ENCODE measurements at places on chromosomes 7 and 10.

GRCh38 chr10:79490400-79491142 is 21.8 kb upstream of the EIF5AL1 start:
- no peak for DNase-seq

GRCh38 chr10:123157210-123157609 is 3.0 kb downstream of the BUB3 start:
- DNase-seq, result no peak

- DNase-seq, result no peak
Observed at GRCh38 chr10:27366769-27367168, 126.2 kb upstream of the ACBD5 start.

DNA sequence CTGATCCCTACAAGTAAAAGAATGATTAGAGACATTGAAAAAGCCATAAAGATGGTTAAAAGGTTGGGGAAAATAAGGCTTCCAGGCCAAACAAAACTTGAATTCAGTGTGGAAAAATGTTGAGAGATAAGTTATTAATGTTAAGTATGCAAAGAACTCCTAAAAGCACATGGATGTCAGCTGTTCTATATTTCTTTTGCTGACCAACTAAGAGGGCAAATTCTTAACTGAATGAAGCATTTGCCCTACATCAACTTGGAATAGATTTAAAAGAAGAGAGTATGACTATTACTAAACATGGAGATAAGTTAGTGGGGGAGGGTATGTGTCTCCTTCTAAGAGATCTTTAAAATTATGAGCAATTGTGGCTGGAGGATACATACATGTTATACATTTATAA is 124.8 kb downstream of the KIAA1217 start:
- DNase-seq, result no peak

DNA sequence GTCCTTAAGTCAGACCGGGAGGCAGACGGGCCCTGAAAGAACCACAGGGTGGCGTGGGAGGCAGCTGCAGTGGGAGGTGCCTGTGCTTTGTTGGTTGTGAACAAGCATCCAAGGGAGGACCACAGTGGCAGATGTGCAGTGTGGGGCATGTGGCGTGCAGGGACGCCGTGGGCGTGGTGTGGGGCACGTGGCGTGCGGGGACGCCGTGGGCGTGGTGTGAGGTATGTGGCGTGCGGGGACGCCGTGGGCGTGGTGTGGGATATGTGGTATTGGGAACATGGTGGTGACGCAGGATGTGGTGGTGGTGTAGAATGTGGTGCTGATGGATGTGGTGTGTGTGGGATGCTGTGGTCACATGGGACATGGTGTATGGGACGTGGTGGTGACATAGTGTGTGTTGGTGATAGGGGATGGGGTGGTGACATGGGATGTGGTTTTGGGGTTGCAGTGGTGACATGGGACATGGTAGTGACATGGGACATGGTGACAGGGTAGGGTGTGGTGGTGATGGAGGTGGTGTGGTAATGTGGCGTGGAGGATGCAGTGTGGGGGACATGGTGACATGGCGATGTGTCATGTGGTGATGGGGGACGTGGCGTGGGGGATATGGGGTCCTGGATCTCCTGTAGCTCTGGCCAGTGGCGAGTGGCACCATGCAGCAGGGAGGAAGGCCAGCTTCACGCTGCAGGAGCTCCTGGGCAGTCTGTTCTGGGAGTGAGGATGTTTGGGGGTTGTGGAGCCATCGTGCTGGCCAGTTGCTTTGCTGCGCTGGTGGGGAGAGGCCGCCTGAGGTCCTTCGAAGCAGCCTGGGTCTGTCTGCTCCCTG is 78.8 kb downstream of the INPP5A start:
- DNase-seq, result no peak

DNA sequence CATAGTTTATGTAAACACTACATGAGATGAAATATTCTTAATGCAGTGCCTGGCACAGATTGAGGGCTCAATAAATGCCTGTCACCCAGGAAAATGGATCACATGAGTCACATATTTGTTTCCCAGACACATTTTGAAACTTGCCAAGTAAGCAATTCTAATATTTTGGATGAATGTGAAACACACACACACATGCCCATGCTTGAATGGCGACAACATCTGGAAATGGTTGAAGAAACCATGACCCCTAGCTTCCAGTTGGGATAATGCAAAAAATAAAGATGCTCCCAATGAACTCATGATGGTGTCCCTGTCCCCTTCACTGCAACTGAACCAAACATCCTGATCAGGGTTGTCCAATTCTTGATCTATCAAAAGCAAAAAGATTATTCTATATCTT is 797.3 kb downstream of the XPNPEP1 start:
- no peak for DNase-seq

- no peak for DNase-seq
Observed at GRCh38 chr10:6756716-6757115, 176.6 kb upstream of the PRKCQ start.

- DNase-seq, result peak; percentile 68
Observed at GRCh38 chr7:18666107-18666728, 170.7 kb downstream of the HDAC9 start.

DNA sequence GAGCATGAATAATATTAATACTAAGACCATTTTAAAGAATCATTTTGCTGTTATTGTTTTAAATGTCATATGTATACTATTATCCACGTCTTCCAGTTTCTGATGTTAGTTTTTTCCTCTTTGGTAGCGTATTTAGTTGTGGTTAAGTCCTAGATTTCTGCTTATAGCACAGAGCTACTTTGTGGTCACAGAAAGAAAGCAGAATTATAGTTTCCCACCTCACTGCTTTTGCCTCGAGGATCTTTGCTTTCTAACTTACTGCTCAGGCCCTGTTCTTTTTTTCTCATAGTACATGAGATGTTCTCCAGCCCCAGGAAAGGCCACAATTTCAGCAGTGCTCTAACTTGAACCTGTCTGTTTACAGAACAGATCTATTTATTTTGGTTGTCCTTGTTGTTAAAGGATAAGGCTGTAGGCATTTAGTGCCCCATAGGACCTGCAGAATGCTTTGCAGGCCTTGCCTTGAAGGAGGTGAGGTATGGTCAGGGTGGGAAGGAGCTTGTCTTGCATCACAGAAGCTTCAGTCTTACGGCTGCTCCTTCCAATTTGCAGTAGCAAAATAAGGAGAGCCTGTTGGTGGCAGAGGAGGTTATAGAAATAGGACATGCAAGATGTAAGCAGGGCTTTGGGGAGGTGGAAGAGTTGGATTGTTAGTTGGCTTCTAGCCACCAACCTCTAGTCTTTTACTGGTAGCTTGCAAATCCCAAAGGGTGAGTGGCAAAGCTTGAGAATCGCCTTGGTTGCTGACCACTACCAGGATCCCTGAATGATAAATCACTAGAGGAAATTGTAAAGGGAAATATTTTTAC is 129.1 kb downstream of the LRRC4 start:
- no peak for DNase-seq

DNA sequence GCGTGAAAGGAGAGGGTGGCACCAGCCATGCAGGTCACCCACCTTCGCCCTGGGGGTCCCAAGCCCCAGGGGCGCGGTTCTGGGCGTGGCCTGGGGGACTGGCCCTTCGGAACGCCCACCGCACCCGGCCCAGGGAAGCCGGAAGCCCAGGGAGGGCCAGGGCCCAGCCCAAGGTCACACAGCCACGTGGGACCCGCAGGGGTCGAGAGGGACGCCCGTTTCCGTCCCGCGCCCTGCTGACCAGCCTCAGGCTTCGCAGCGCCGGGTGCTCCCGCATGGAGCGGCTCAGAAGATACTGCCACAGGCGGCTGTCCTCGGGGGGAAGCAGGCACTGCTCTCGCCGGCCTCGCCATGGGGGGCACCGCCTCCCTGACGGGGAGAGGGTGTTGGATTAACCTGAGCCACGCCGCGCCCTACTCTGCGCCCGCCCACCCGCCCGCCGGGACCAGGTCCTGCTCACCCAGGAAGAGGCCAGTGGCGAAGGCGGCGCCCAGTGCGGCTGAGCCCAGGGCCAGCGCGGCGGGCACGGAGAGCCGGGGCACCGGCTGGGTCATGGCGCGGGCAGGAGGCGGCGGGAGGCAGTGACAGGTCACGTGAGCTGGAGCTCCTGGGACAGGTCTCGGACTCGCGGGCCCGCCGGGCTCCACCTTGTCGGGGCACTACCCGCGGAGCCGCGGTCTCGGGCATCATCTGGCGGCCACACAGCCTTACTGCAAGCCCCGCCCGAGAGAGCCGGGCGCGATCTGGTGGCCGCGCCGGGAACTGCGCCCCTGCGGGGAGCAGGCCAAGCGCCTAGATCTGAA is at the start of gene COMTD1:
Gene COMTD1 (minus strand): TSS at position 583 of the 803 bp plus-strand sequence. CDS start 29 bp downstream, at position 554.
- DNase-seq, result peak; percentile 98

GRCh38 chr10:126434235-126434634 is 46.0 kb upstream of the ADAM12 start:
- DNase-seq, result no peak

GRCh38 chr7:128989961-128990360 is 52.2 kb downstream of the IRF5 start:
- no peak for DNase-seq

DNA sequence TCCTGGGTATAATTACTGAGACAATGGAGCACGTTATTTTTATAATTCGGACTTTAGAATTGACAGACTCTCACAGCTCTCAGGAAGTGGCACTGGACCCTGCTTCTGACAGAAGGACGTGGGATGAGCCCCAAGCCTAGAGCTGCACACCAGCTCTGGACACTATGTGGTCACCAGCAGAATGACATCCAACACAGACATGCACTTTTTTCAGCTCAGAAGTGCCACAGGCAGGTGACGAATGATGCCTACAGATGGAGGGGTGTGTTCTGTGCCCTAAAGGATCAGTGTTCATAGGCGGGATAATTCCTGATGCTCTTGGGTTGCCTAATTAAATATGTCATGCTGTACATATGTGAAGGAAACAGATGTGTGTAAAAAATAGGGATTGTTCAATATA is 87.9 kb downstream of the VIPR2 start:
- no peak for DNase-seq

DNA sequence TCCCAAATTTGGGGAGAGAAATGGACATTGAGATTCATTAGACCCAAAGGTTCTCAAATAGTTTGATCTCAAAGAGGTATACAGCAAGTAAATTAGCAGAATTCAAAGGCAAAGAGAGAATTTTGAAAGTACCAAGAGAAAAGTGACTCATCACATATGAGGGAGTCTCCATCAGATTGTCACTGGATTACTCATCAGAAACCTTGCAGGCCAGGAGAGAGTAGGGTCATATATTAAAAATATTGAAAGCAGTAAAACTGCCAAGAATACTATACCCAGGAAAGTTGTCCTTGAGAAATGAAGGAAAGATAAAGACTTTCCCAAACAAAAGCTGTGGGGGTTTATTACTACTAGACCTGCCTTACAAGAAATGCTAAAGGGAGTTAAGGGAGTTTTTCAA is 140.6 kb downstream of the TMEM168 start:
- no peak for DNase-seq

- DNase-seq, result no peak
Observed at GRCh38 chr10:6885284-6885683, 305.2 kb upstream of the PRKCQ start.

DNA sequence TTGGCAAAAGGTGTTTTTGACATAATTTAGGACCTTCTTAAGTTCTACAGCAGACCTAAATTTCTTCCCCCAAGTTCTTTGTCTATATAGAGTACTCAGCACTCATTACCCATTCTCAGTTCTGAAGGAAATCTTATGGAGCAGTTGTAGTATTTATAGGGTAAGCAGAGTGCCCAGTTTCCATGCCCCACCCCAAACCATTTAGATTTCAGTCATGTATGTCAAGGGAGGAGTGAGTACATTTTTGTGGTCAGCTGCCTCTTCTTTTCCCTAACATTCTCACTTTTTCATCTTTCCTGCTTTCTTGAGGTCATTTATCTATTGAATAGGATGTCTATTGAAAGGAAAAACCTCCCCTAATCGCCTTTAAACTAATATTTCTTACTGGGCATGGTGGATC is 83.3 kb downstream of the KAT6B start:
- no peak for DNase-seq

DNA sequence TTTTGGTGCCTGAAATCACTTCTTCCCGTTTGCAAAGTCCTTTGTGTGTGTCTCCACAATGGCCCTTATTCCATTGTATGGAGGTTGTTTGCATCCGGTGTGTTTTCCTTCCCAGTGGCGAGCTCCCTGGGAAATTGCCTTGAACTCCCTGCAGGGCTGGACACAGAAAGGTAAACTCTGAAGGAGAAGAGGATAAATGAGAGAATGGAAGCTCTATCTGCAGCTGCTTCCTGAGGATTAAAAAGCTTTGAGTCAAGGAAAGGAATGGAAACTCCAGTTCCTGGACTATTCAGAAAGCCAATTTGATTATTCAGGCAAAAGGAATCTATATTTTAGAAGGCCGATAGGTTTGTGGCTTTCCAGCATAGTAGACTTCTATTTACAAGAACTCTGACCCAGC is 4.4 kb upstream of the GRK5 start:
- no peak for DNase-seq

DNA sequence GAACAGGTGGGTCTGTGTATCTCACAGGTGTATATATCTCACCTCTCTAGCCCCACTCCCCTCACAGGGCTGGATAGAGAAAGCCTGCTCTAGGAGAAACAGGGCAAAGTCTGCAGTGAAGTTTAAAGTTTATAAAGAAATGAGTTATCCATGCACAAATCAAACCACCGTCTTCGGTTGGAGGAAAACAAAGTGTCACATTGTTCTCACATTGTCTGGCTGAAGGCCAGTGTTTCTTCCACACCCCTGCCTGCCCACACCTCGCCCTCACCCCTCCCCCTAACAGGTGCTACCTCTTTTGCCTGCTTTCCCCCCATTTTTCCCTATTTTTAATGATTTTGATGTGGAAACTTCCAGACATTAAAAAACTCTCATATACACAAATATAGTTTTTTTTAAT is 25.8 kb downstream of the AQP1 start:
- no peak for DNase-seq

DNA sequence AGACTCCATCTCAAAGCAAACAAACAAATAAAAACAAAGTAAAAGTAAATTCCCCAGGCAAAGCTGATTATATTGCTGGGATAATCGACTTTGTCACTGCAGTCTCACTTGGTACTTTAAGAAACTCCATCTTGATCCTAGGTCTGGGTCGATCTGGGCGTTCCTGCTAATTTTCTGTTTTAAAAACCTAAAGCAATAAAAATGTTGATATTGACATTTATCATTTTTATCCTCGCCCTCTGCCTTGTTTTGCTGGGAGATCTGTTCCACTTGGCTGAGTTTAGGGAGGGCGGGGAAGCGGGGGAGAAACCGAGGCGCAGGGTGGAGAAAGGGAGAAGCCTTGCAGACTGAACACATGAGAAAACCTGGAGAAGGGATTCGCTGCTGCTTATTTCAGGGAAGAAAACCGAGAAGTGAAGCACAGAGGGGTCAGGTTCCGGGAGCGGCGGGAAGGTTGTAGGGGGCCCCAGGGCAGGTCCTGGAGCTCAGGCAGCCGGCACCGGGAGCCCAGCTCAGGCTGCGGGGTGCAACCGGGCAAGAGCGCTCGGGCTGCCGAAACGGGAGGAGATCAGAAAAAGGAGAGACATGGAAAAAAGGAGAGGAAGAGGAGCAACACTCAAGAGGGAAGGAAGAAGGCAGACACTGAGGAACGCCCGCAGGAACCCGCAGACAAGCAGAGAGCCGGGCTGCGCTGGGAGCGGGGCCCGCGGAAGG is 27.3 kb upstream of the KMT2C start:
- DNase-seq, result no peak

- DNase-seq, result no peak
Observed at GRCh38 chr10:33838731-33839130, 504.3 kb upstream of the NRP1 start.

All from Caco-2 (cell line).